ENCODE measurements at places on chromosomes 6 and 20.
A peak's percentile ranks its signal among the peaks of the same experiment; 100 is the strongest.

GRCh38 chr6:89483111-89483720 lies 50.3 kb downstream of the ANKRD6 start:
- peak; percentile 40 for DNase-seq

GRCh38 chr20:4036351-4036750 lies 21.0 kb upstream of the RNF24 start:
- no peak for DNase-seq

DNA sequence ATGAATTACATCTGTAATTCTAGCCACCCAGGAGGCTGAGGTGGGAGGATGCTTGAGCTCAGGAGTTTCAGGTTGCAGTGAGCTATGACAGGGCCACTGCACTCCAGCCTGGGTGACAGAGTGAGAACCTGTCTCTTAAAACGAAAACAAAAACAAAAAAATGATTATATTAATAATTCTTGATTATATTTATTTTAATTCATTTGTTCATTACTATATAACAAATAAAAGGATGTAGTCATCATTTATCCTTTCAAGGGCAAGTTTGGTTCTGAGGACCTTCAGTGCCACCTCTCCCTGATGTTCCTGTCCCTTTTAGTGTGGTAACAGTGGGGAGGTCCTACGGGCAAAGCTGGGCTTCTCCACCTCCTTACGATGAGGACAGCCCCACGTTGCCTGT lies 167.1 kb upstream of the SCGN start:
- no peak for DNase-seq

GRCh38 chr6:74733830-74734620 lies 471.8 kb downstream of the COL12A1 start:
- no peak for DNase-seq

- no peak for DNase-seq
Measured at GRCh38 chr20:50887576-50887975, 43.7 kb downstream of the ADNP start.

DNA sequence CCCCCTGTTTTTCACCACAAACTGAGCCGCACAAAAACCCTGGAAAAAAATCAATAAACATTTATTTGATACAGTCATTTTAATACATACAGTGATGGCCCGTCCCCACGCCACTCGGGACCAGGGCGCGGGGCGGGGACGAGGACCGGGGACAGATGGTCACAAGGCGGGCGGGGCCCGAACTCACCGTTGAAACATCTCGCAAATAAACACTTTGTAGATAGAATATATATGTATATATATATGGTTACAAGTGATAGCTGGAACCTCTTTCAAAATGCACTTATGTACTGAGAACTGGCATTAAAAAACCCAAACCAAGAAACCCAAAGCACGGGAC lies 418 bp upstream of the UCKL1 start:
- DNase-seq: no peak

DNA sequence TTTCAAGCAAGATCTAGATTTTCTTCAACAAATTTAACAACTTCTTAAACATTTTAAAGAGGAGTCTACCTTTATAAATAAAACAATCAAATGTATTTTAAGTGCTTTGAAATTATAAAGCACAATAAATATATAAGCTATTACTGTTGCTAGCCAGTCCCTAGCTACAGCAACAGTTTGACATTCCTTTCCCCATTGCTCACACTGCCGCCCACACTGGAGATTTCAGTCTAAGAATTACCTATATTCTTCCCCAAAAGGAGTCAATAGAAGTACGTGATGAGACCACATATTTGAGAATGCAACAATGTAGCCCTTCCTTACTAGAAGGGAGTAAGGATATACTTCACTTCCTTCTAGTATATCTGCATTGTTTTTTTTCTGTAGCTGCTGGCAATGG lies 65.3 kb upstream of the RNF146 start:
- no peak for DNase-seq

GRCh38 chr6:40692337-40692736 lies 105.2 kb upstream of the LRFN2 start:
- no peak for DNase-seq

DNA sequence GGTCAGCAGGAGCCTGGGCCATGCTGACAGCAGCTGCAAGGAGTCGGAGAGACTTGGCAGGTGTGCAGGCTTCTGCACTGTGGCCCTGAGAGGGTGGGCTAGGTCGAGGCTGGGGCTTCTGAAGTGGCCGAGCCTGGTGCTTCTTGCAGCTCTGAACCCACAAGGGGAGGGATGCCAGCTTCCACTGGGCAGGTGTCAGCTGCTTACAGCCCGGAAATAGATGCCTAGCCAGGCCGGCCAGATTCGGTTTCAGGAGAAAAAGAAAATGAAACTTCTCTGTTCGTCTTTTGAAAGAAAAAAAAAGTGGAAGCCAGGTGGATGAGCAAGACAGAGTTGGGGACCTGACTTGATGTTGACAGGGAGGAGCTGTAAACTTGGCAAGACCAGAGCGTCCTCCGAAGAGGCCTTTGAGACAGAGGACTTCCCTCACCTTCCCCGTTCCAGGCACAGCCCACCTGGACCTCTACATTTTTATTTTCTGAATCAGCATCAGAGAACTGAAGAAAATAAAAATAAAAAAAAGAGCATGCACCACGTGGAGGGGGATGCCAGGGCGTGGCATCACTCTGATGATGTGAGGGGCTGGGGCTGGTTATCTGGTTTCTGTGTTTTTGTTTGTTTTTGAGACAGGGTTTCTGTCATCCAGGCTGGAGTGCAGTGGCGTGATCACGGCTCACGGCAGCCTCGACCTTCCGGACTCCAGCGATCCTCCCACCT lies at the start of gene ZBP1:
Gene ZBP1, minus strand, starts transcription at position 153 of the 717 bp plus-strand sequence. Its CDS starts 131 bp downstream, at position 22.
- no peak for DNase-seq

GRCh38 chr6:25220857-25221256 lies 58.3 kb upstream of the CARMIL1 start:
- DNase-seq: no peak

DNA sequence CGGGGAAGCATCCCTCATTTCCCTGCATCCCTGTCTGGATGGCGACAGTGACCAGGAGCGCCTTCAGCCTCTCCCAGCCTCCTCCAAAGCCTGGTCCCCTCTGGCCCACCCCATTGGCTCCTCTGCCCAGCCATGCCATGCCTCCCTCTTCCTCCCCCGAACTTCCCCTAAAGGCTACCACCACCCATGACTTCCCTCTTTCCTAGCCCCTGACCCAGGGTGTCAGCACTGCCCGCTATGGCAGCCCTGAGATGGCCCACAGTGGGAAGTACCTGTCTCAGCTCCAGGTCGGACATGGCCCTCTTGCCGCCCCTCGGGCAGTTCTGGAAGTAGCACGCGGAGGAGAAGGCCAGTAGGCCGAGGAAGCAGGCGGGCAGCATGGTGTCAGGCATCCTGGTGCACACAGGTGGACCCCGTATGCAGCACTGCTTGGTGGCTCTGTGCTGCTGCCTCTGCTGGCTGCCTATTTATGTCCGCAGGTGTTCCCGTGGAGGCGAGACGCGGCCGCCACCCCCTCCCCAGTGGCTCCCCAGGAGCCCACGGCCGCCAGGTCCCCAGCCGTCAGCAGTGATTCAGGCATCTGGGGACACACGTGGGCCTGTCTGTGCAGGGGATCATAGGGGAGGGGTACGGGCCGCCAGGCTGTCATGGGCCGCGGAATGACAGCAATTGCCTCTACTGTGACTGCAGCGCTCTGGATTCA lies at the start of gene AVP:
Gene AVP, minus strand, starts transcription at position 442 of the 703 bp plus-strand sequence. Its CDS starts 50 bp downstream, at position 392.
- no peak for DNase-seq

- no peak for DNase-seq
Measured at GRCh38 chr6:111750753-111751673, 122.2 kb downstream of the FYN start.

DNA sequence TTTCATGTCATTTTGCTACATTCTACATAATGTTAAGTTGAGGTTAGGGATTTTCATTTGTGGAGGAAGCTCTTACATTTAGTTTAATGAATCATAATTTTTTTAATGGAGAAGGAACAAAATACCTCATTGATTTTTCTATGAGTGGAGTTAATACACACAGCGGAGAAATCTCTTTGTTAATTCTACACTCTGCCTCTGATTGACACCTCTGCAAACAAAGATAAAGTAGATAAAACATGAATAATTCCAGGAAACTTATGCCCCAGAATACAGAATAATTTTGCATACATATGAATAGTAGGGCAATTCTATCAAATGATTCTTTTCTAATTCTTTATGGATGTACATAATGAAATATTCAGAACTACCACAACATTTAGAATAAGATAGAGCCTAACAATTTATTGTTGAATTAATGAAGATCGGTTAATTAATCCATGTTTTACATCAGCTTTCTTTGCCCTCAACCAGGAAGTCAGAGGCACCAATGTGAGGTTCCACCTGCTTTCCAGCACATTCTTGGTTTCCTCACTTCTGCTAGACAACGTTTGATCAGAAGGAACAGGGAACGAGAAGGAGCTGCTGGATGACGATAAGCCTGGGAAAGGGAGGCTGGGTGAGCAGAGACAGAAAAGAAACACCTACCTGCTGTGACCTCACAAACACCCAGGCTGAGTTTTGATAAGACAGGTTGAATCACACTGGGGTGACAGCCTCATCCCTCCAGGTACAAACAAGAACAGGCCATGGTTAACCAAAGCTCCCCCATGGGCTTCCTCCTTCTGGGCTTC lies 4.3 kb downstream of the OR2H1 start:
- DNase-seq: no peak

GRCh38 chr6:41442800-41443501 lies 103.2 kb upstream of the FOXP4 start:
- DNase-seq: peak; percentile 83

- no peak for DNase-seq
Measured at GRCh38 chr20:58492074-58492718, 23.0 kb downstream of the APCDD1L start.

DNA sequence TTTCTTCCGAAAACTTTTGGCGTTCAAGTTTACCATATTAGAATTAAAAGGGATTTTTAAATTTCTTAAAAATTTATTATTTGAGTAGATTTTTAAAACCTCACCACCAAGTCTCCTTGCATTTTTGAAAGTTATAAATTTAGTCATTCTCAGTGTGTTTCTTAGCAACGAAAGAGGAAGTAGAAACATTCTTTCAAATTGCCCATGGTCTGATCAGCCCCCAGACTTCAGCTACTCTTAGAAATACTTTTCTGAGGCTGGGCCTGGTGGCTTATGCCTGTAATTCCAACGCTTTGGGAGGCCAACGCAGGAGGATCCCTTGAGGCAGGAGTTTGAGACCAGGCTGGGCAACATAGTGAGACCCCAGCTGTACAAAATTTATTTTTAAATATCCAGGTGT lies 15.1 kb upstream of the RTF2 start:
- DNase-seq: no peak

GRCh38 chr6:14066782-14067406 lies 50.7 kb upstream of the CD83 start:
- peak; percentile 50 for DNase-seq

DNA sequence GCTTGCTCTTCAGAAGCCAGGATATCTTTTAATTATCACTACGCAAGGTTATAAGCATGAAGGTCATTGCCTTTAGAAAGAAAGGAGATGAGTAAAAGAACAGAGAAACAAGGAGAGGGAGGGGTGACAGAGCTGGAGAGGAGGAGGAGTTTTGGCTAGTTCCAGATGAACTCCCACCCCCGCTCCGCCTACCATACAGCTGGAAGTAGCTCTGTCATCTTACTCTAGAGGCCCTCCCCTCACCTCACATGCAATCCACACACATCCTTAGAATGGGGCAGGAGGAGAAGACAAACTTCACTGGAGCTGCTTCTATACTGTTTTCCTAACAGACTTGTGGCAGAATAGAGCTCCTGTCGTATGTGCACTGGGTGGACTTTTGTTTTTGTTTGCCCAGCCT lies 144.7 kb downstream of the SCML4 start:
- DNase-seq: peak; percentile 23

DNA sequence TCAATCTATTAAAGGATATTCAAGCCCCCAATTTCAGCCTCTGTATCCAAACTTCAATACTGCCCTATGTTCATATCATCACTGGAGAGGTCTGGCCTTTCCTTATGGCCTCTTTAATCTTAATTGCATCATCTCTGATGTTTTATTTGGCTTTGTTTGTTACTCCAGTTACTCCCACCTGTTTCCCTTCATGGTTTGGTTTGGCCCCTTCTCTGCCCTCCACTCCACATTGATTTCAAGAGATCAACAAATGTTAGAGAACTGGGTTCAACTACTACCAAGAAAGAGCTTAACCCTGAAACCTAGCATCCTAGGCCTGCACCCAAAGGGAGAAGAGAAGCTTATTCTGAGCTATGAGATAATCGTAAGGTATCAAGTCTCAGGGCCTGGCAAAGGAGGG lies 221.6 kb downstream of the LAMA2 start:
- DNase-seq: no peak

- DNase-seq: no peak
Measured at GRCh38 chr6:13415283-13415682, 72.1 kb downstream of the GFOD1 start.

- DNase-seq: no peak
Measured at GRCh38 chr6:111971181-111971841, 82.6 kb upstream of the CCN6 start.

GRCh38 chr6:131966443-131966842 lies 15.3 kb upstream of the CCN2 start:
- no peak for DNase-seq

DNA sequence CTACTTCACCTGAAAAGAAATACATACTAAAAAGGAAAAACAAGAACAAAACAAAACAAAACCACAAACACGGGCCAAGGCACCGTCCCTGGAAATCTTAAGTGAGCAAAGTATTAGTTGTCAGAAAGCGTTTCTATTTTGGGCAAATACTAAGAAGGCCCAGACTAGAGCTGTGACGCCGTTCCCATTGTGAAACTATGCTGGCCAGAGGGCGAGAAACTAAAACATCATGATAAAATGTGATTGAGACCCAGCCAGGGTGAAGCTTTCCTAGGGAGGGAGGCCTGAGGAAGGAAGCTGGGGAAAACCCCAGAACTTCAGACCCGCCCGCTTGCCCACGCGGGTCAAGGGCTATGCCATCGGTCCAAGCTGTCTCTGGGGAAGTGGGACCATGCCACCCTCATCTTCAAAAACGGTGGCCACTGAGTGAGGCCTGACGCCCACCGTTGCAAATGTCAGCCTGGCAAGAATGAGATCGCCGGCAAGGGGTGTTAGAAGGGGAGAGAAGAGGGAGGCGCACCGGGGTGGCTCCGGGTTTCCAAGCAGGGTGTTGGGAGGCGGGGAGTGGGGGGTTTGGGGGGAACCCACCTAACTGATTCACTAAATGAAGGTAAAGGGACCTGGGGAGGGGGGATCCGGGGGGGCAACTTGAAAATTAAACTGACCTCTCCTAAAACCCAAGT lies 1950.9 kb upstream of the DEFB115 start:
- DNase-seq: no peak
